Mucosa of gallbladder (tissue), 1 donor: ENCODE measurements at places on chromosomes 4 and X. TPM values are rescaled to one million over a fixed set of nuclear protein-coding genes. Genes with fewer than 3 reads are reported as not detected.

The ZNF157 gene
- 0.29 TPM for total RNA-seq

The CSN1S1 gene
- not detected for total RNA-seq

The NAT8L gene
- 0.40 TPM for total RNA-seq

The MAP3K15 gene
- total RNA-seq = 0.12 TPM

The BGN gene
- total RNA-seq = 204 TPM

The TIGD4 gene
- total RNA-seq = 0.92 TPM

The F8A1 gene
- total RNA-seq = 31.7 TPM

The ZIC3 gene
- total RNA-seq = not detected

The CXorf49 gene
- not detected for total RNA-seq

The USP17L21 gene
- not detected for total RNA-seq

The BTC gene
- 10.3 TPM for total RNA-seq

The CCSER1 gene
- total RNA-seq = 5.4 TPM

The DKK2 gene
- total RNA-seq = 1.2 TPM

The FAM53A gene
- total RNA-seq = 1.6 TPM

The CSAG1 gene
- not detected for total RNA-seq

The NAA11 gene
- total RNA-seq = not detected

The RXFP1 gene
- total RNA-seq = 0.55 TPM

The GLRB gene
- 2.7 TPM for total RNA-seq

The CT45A3 gene
- total RNA-seq = not detected

The FATE1 gene
- 0.52 TPM for total RNA-seq

The NPY1R gene
- 6.3 TPM for total RNA-seq
